ENCODE measurements at places on chromosomes 16 and 17.
A peak's percentile ranks its signal among the peaks of the same experiment; 100 is the strongest.

DNA sequence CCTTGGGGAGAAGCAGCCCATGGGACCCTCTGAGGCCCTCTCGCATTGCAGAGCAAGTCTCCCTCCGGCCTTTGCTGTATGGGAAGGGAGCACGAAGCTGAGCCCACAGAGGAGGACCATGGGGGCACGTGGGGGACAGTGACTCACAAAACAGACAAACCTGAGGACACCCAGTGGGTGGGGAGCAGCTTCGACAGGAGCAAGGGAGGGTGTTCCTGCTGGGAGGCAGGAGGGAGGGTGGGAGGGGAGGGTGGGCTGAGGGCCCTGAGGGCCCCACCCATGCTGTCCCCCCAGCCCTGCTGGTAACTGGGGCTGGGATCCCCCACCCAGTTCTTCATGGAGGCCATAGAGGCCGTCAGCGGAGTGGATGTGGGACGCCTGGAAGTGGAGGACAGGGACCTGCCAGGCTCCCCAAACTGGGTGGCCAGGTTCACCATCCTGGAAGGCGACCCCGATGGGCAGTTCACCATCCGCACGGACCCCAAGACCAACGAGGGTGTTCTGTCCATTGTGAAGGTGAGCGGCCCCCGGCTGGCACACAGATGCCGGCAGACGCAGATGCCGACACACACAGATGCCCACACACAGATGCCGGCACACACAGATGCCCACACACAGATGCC, 12.5 kb downstream of the SLC22A31 start:
- peak; percentile 18 for DNase-seq

DNA sequence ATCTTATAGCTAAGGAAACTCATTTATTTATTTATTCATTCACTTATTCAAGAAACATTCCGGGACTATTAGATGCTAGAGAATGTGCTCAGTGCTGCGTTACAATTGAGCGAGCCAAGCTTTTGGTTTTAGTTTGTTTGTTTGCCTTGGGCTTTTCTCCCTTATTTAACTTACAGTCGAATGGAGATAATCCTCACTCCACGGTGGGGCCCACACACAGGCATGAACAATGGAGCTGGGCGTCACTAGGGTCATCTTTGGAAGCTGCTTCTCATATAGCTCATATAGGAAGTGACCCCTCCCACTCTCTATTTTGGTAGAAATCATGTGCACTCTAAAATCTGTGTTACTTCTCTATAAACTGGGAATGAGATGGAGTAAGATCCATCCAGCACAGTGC, 210.0 kb downstream of the TMEM114 start:
- DNase-seq = no peak

DNA sequence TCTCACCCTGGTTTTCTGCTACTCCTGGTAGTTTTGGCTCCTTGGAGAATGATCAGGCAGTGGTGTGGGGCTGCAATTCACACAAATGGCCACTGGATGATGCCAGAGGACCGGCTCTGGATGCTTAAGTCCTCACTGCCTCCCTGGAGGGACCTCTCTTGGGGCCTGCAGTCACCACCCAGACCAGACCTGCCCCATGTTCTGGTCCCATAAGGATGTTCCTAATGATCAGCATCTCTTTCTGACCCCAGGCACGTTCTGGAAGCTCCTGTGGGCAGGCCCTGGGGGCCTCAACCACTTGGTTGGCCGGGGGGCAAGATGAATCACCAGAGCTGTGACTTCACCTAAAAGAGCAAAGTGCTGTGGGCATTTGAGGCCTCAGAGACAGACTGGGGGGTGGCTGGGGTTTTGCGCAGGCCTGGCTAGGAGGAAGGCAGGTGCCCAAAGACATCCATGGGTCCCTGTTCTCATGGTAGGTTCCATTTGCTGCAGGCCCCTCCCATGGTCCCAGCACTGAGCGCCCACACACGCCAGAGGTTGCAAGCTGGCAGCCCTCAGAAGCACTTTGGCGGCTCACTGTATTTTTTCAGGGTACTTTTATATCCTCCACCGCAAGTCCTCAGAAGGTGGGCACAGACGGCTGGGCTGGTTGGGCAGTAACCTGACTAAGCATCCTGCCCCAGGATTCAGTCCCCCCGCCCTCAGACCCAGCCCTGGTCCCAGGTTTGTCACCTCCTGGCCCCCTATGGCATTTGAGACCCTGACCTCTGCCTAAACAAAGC, 53.2 kb downstream of the NT5M start:
- DNase-seq = peak; percentile 93

GRCh38 chr17:57946798-57947358, 8.3 kb downstream of the CUEDC1 start:
- DNase-seq = peak; percentile 87

DNA sequence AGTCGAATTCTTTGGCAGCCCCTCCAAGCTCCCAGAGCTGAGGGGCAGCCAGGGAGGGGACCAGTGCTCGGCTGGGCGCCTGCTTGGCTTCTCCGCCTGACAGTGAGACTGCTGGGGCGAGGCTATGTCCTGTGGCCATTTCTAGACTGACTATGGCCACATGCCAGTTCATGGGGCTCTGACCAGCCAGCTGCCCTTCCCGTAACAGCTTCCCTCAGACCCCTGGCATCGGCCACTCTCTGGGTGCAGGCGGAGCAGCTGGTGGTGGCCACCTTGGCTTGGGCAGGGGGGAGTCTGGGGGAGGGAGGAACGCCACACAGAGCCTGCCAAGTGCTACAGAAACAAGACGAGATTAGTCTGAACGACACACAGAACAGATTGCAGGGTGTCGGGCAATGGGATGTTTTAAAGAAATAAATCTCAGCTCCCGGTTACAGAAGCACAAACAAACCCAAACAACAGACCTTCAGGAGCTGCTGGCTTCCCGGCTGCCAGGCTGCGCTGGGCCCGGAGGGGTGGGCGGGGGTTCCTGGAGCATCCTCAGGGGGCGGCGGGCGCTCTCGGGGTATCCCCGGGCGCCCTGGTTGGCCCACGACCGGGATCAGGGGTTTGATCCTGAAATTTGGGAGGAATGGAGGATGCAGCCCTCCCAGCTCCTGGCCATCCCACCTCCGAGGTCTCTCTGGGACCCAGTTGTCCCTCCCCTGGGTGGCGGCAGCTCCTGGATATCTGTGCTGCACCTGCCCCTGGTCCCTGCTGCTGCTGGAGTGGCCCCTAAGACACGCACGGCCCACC, 34.5 kb downstream of the TBC1D16 start:
- no peak for DNase-seq

DNA sequence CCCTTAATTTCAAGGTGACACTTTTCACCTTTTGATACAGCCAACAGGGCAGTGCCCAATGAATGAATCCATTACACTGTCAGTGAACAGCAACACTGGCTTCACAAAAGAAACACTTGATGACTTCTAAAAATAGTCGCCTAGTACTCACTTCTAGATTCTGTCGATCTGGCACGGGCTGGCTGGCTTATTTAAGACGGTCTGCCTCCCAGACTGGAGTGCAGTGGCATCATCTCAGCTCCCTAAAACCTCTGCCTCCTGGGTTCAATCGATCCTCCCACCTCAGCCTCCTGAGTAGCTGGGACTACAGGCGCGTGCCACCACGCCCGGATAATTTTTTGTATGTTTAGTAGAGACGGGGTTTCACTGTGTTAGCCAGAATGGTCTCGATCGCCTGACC, 1.9 kb downstream of the NDUFAB1 start:
- no peak for DNase-seq

- no peak for DNase-seq
Measured at GRCh38 chr17:26782153-26782552, 511.8 kb upstream of the WSB1 start.

DNA sequence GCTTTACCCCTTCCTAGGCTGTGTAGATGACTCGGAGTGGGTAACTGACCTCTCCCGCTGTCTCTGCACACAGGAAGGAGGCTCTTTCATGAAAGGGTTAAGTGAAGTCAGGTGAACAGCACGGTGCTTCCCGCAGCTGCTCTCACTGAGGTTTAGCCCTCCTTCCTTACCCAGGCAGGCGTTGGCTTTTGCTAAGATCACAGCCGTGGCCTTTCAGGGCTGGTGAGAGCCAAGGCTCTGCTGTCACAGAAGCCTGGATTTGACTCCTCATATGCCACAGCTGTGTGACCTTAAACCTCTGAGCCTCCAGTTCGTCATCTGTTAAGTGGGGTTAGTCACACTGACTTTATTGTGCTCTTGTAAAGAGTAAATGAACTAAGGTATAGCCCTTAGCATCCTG, 90.9 kb upstream of the PLCG2 start:
- DNase-seq = no peak

- no peak for DNase-seq
Measured at GRCh38 chr16:81450783-81451491, 6.3 kb downstream of the CMIP start.

GRCh38 chr16:4160658-4161430, 44.6 kb upstream of the ADCY9 start:
- peak; percentile 17 for DNase-seq

DNA sequence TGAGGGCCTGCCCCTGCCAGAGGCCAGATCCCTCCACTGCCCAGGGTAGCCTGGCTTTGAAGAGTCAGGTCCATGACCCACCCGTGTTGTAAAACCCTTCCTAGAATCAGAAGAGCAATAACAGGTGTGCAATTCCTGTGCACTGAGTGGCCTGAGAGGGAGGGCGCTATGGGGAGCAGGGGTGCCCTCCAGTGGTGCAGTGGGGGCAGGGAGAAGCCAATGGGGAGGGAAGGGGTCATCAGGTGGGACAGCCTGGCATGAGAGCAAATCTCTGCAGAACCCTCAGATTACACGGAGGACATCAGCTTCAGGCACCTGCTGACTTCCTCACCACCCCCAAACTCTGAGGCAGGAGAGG, 72.9 kb upstream of the ZNF469 start:
- no peak for DNase-seq

DNA sequence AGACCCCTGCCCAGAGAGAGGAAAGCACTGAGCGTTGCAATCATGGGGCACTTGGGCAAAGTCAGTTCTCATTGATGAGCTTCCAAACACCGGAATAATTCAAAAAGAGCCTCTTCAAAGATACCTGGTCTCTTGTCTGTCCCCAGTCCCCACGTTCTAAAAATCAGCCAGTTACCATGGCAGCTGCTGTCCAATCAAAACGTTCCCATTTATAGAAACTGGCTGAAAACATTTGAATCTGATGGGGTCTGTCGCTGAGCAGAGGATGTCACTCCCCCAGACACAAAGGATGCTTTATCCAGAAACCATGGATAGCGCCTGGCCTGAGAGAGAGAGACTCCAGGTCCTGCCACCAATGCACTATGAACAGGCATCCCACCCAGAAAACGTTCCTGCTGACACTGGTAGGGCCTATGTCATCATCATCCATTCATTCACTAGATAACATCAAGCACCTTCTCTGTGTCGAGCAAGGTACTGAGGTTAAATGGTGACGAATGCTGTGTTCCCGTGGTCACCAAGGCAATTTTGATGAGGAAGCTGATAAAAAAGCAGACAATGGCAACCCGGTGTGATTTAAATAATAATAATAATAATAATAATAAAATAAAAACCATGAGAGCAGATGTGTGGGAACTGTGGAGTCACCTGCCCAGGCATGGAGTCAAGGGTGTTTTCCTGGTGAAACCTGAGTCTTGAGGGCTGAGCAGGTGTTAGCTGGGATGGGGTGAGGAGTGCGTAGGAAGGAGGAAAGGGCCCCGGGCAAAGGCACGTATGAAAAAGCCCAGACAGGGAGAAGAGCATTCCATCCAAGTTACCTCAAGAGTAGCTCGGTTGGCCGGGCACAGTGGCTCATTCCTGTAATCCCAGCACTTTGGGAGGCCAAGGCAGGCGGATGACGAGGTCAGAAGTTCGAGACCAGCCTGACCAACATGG, 19.0 kb upstream of the CALB2 start:
- DNase-seq = no peak

DNA sequence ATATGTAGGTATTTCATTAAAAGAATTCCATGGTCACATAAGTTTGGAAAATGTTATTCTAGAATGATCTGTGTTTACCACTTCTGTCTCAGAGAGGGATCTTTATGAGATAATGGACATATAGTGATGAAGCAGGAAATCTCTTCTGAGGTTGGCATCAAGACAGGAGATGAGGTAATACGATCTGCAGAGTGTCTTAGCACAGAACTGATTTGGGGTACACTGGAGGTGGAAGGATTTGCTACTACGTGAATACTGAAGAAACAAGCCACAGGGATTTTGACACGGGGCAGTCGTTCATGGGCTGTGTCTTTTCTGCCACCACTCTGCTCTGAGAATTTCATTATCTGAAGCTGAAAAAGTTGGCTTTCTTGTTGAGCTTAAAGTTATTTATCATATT, 5.5 kb downstream of the CBFB start:
- DNase-seq = peak; percentile 60

GRCh38 chr17:73691321-73691766, 47.1 kb upstream of the SDK2 start:
- no peak for DNase-seq

GRCh38 chr17:70859829-70860228, 690.5 kb downstream of the KCNJ2 start:
- DNase-seq = no peak

- peak; percentile 98 for DNase-seq
Measured at GRCh38 chr17:37488009-37488604, 1.6 kb upstream of the DUSP14 start.

DNA sequence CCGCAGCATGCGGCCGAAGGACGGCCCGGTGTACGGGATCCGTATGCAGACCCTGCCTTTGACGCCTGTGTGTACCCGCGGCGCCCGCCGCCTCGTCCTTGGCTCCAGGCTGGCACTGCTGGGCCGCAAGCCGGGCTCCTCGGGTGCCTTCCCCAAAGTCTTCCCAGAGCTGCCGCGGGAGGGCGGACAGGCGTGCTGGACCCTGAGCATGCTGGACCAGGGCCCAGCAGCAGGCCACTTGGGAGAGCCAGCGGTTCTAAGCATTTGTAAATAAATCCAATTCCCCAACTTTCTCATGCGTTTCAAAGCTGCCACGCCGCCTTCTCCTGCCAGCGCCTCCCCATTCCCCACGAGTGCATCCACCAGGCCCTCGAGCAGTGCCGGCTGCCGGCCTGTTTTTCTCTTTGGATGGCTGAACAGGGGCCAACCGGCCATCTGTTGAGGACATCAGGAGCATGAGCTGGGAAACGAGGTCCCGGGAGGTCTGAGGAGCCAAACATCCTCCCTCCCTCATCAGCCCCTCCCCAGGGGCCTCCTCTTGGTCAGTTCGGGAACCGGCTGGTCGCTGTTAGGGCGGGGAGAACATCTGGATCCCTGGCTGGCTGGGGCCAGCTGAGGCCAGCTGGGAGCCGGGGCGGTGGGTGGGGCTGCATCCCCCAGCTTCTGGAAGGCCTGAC, 20.5 kb upstream of the PABPN1L start:
- DNase-seq = no peak

GRCh38 chr17:17723354-17724261, 42.4 kb downstream of the RAI1 start:
- DNase-seq = peak; percentile 91

GRCh38 chr17:78338486-78339259, 21.2 kb downstream of the SOCS3 start:
- no peak for DNase-seq

DNA sequence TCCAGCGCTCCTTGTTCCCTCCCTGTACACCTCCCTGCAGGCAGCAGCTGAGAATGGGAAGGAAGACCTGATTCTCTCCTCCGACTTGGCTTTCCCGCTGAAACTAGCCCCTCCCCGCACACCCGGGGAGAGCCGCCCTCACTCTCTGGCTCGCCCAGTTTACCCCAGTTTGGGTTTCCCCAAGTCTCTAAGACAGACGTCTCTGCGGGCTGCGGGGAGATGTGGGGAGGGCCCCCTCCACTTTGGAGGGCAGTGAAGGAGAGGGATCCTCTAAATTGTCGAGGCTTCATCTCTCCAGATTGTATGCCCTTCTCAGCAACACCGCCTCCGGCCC, 797 bp downstream of the GRB7 start:
- no peak for DNase-seq

- no peak for DNase-seq
Measured at GRCh38 chr16:19688396-19689024, 29.5 kb downstream of the KNOP1 start.

All from choroid plexus epithelial cell (primary cell).